Activated naive CD8-positive, alpha-beta T cell treated with anti-CD3 and anti-CD28 coated beads, Interleukin-2, amount 50 U/mL, for 24 hours (primary cell): ENCODE measurements at places on chromosomes 5 and 9.

DNA sequence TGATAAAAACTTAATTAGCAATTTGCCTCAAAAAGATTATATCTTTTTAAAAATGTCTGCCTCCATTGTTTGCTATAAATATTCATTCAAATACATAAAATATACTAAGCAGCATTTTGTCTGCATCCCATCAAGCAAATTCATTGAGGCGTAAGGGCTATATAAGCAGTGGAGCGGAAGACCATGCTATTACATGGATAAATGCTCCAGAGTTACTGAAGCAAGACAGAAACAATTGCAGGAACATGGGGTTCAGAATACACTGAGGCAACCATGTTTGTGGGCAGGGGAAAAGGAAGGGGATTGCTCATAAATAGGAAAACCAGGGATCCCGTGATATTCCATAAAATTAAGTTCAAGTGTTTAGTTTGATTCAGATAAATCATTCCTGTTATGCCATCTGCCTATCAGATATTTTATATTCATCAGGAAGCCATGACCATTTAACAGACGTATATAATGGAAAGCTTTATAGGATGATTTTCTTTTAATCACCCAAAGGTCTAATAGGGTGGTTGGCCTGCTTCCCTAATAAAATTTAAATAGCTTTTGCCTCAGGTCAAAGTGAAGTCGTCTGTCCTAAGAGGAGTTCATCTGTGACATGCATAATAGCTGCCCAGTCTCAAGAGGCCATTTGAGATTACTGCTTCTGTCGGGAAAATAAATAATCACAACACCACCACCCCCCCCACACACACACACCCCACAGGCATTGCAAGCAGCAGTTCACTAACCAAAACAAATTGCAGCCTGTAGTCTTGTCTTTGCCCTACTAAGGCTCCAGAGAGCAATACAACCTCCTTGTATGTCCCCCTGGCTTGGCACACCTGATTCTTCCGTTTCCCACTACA, 105.2 kb downstream of the RASEF start:
- no peaks in the 10 kb centered on the region for H3K27me3 ChIP-seq
- H3K27ac ChIP-seq: no peak overlapping the region
- H3K4me3 ChIP-seq: no peak overlapping the region

DNA sequence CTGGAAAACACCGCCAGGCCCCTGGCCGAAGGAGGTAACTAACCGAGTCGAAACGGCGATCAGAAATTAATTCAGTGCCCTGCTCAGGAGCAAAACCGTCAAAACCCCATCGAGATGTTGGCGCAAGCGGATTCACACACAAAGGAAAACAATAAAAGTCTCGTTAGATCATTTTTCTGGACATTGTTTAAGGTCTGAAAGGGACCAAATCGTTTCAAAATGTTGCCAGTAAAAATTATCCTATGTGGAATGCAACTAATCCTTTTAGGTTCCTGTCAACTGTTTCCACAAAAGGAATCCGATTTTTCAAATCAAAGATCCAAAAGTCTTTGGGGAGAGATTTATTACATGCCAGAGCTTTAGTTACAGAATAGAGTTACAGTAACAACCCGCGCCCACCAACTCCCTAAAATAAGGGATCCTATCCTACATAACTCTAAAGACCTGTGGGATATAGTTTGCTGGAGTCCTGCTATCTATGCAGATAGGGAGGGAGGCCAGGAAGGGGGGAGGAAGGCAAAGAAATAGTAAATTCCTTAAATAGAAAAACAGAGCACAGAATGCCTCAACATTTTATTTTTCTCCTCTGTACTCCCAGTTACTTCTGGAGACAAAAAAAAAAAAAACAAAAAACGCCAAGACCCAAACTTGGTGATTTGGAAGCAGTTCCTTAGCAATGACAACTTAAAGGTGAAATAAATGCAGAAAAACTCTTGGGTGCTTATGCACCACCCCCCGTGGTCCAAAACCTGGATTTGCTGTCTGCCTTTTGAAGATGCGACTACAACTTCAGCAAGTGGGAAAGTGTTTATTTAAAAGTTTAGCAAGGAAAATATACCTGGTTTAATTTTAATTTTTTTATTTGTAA, 10.6 kb downstream of the FOXD1 start:
- DNase-seq: no peak
- H3K4me3 ChIP-seq: no peak overlapping the region
- no peak overlapping the region for H3K27ac ChIP-seq
- H3K4me1 ChIP-seq: peaks cover 12% of the 10 kb centered on the region

GRCh38 chr5:112217843-112218579, 201.1 kb downstream of the EPB41L4A start:
- H3K27me3 ChIP-seq: peaks cover 6% of the 10 kb centered on the region
- no peaks in the 10 kb centered on the region for H3K4me1 ChIP-seq
- no peak overlapping the region for H3K4me3 ChIP-seq
- DNase-seq: no peak
- H3K36me3 ChIP-seq: no peaks in the 10 kb centered on the region

GRCh38 chr5:169740435-169740834, 103.4 kb downstream of the DOCK2 start:
- peaks cover under 1% of the 10 kb centered on the region for H3K4me1 ChIP-seq
- H3K27me3 ChIP-seq: no peaks in the 10 kb centered on the region
- H3K4me3 ChIP-seq: no peak overlapping the region
- H3K36me3 ChIP-seq: peaks cover 64% of the 10 kb centered on the region
- DNase-seq: no peak

GRCh38 chr9:128142061-128142460, 7.2 kb upstream of the LCN2 start:
- H3K27ac ChIP-seq: no peak overlapping the region
- H3K4me1 ChIP-seq: peaks cover 3% of the 10 kb centered on the region
- no peak overlapping the region for H3K4me3 ChIP-seq

- no peak overlapping the region for H3K4me3 ChIP-seq
- H3K4me1 ChIP-seq: no peaks in the 10 kb centered on the region
- no peak for DNase-seq
- H3K27ac ChIP-seq: no peak overlapping the region
- no peaks in the 10 kb centered on the region for H3K27me3 ChIP-seq
Measured at GRCh38 chr5:3361811-3362605, 233.6 kb upstream of the IRX1 start.

DNA sequence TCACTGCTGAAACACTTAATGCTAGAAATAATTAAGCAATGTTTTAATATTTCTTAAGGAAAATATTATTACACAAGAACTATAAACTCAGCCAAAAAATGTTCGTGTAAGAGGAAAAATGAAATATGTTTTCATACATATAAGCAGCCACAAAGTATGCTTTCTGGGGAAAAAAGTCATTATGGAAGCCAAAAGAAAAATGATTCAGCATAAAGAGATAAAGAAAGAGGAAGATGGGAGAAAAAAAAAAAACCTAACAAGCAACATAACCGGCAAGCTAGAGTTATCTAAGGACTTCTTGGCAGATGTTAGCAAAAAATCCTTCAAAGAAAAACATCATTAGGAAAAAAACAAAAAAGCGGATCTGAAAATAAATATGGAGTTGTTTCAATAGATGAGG, 179.1 kb downstream of the MUSK start:
- H3K4me1 ChIP-seq: no peaks in the 10 kb centered on the region
- no peaks in the 10 kb centered on the region for H3K27me3 ChIP-seq
- H3K4me3 ChIP-seq: no peak overlapping the region
- H3K27ac ChIP-seq: no peak overlapping the region
- no peaks in the 10 kb centered on the region for H3K36me3 ChIP-seq
- no peak for DNase-seq

DNA sequence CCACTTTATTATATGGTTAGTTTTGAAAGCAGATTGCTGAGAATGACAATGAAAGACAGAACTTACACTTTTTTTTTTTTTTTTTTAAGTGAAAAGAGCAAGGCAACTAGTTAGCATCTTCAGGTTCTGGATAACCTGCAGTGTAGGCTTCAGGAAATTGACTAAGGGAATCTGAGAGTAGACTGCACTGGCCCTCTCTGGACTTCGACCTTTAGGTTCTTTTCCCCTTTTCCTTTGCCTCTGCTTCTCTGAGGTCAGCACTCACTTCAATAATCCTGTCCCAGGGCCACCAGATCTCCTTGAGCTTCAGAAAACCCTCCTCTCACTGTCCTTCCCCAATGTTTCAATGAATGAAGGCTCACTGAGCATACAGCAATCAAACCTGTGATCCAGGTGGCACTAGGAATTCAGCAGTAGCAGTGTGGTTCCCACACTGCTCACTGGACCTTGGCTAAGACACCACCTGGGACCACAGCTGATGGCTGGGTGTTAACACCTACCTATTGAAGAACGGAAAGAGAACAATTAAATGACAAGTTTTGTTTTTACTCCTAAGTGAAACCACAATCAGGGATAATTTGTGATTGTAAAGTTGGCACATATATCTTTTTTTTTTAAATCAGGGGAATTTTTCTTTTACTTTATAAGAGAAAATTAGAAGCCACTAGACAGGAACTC, 85.8 kb upstream of the IL6ST start:
- no peak for DNase-seq
- peak overlapping the region; percentile 21 for H3K27ac ChIP-seq
- H3K27me3 ChIP-seq: no peaks in the 10 kb centered on the region
- H3K4me1 ChIP-seq: peaks cover 42% of the 10 kb centered on the region
- no peaks in the 10 kb centered on the region for H3K36me3 ChIP-seq
- H3K4me3 ChIP-seq: no peak overlapping the region

GRCh38 chr9:27497883-27498417, 26.1 kb upstream of the IFNK start:
- H3K36me3 ChIP-seq: no peaks in the 10 kb centered on the region
- DNase-seq: no peak
- peaks cover 2% of the 10 kb centered on the region for H3K27me3 ChIP-seq

DNA sequence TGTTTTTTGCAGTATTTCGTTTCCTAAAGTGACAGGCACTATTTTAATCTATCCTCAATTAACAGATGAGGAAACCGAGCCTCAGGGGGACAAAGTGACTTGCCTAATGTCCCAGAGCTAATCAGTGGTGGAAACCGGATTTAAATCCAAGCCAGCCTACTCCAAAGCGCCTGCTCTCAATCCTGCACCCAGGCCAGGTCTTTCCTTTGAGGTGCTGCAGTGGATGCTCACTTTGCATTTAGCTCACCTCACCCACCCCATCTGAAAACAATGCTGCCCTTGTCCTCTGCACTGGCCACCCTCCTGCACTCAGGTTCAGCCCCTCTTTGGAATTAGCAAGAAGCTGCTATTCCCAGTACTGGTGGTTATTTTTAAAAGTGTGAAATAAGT, 16.0 kb downstream of the ANGPTL2 start:
- H3K4me1 ChIP-seq: no peaks in the 10 kb centered on the region
- no peak overlapping the region for H3K27ac ChIP-seq
- no peak overlapping the region for H3K4me3 ChIP-seq

- no peaks in the 10 kb centered on the region for H3K27me3 ChIP-seq
- no peaks in the 10 kb centered on the region for H3K4me1 ChIP-seq
- DNase-seq: no peak
Measured at GRCh38 chr5:109888989-109889388, 199.3 kb downstream of the MAN2A1 start.

GRCh38 chr9:134173127-134174072, 9.0 kb upstream of the RNU6ATAC start:
- H3K36me3 ChIP-seq: no peaks in the 10 kb centered on the region
- DNase-seq: no peak
- H3K4me3 ChIP-seq: no peak overlapping the region
- peaks cover 2% of the 10 kb centered on the region for H3K4me1 ChIP-seq

GRCh38 chr9:128762671-128763449, 8.9 kb downstream of the ZER1 start:
- no peaks in the 10 kb centered on the region for H3K4me1 ChIP-seq
- H3K27ac ChIP-seq: no peak overlapping the region
- no peak for DNase-seq
- H3K27me3 ChIP-seq: no peaks in the 10 kb centered on the region

DNA sequence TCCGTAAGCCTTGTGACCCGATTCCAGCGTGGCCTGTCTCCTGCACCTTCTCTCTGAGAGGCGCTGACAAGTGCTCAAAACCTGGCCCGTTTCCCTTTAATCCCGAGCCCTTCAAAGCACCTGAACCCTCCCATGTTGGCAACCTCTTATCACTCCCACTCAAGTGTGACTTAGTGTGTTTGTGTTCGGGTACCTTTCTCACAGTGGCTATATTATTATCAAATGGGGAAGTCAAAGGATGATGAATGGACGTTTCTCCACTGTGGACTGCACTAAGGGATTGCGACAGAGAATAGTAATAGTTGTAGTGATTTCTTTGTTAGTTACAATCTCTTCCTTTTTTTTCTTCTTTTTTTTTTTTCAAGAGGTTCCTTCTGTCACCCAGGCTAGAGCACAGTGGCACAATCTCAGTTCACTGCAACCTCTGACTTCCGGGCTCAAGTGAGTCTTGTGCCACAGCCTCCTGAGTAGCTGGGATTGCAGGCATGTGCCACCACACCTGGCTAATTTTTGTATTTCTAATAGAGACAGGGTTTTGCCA, 65.4 kb upstream of the TNFSF8 start:
- no peak for DNase-seq
- no peaks in the 10 kb centered on the region for H3K36me3 ChIP-seq
- no peak overlapping the region for H3K4me3 ChIP-seq
- H3K27ac ChIP-seq: no peak overlapping the region
- H3K4me1 ChIP-seq: peaks cover 68% of the 10 kb centered on the region

DNA sequence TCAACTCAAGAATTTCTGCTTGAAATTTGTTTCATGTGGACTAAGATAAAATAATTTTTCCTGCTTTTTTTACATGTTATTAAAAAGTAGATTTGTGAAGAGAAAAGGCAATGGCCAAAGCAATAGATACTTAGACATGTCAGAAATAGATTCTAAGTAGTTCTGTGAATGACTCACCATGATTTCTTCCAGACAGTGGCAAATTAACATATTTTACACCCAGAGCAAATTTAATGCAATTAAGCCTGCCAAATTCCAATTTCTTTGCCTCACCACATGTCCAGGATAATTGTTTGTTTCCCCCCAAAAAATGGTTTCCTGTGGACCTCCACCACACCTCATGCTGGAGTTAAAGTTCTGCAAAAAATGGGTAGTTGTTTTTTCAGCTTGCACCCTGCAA, 651.4 kb downstream of the CETN3 start:
- H3K4me1 ChIP-seq: no peaks in the 10 kb centered on the region
- H3K27ac ChIP-seq: no peak overlapping the region
- no peak for DNase-seq
- no peaks in the 10 kb centered on the region for H3K36me3 ChIP-seq
- H3K27me3 ChIP-seq: no peaks in the 10 kb centered on the region

- peaks cover 23% of the 10 kb centered on the region for H3K4me1 ChIP-seq
- DNase-seq: no peak
Measured at GRCh38 chr9:111527347-111527746, 2.4 kb downstream of the ZNF483 start.

DNA sequence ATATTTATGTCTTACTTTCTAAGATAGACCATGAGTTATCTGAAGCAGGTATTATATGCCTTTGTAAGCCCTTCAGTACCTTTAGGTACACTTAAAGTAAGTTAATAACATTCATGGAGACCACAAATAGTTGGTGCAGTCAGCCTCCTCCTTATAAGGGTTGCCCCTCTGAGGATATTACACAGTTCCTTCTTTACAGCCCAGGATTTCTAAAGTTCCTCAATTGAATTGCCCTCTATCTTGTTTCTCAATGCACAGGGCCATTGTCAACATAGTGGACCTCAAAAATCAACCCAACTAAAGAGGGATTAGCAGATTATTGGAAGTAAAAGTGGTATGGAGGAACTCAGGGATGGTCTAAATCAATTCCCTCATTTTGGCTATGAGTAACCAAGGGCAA, 50.3 kb downstream of the HMHB1 start:
- no peak for DNase-seq
- no peaks in the 10 kb centered on the region for H3K36me3 ChIP-seq
- H3K4me3 ChIP-seq: no peak overlapping the region
- H3K4me1 ChIP-seq: no peaks in the 10 kb centered on the region
